Small intestine (tissue), 16 donors: ENCODE measurements at places on chromosomes 12 and 14.

DNA sequence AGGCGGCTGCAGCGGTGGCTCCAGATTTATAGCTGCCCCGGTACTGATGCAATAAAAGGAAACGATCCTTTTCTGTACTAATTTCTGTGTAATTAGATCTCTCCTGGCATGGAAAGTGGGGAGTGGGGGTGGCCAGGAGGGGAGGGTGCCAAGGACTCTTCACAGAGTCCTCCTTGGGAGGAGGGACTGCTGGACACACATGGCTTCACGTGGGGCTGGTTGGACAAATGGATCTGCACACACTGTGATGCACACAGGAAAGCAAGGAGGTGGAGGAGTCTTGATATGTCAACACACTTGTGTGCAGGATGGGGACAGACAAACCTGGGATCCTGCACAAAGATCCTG lies 23.8 kb upstream of the ATP5MC2 start:
- peaks cover 21% of the 10 kb centered on the region for H3K4me1 ChIP-seq
- no peak for DNase-seq
- no peak overlapping the region for H3K27ac ChIP-seq
- H3K36me3 ChIP-seq = no peaks in the 10 kb centered on the region

DNA sequence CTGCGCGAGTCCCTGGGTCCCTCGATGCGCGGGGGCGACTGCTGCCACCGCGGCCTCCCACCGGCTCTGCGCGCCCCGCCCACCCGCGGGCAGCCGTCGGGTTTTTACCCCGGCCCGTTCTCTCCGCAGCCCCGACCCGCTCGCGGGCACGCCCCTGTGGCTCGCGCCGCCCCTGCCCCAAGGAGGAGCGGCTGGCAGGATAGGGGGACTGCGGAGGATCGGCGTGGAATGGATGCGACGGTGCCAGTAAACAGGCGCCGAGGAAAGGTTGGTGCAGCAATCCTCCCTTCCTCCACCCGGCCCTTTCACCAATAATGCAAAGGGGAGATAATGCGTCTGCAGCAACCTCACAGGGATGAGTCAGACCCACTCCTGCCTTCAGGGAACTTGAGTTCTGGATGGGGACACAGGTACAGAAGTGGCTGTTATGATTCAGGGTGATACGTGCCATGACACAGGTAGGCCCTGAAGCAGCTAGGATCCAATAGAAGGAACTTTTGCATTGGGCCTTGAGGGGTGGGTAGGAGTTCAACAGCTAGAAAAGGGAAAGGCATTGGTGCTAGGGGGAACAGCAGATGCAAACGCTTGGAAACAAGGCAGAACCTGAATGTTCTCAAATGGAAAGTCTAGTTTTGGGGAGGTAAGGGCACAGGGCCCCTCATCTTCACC lies 554 bp upstream of the DEGS2 start:
- DNase-seq = peak; percentile 56
- H3K4me1 ChIP-seq = peaks cover 25% of the 10 kb centered on the region
- no peak overlapping the region for H3K27ac ChIP-seq
- H3K36me3 ChIP-seq = peaks cover 2% of the 10 kb centered on the region
- H3K4me3 ChIP-seq = peak overlapping the region; percentile 61

DNA sequence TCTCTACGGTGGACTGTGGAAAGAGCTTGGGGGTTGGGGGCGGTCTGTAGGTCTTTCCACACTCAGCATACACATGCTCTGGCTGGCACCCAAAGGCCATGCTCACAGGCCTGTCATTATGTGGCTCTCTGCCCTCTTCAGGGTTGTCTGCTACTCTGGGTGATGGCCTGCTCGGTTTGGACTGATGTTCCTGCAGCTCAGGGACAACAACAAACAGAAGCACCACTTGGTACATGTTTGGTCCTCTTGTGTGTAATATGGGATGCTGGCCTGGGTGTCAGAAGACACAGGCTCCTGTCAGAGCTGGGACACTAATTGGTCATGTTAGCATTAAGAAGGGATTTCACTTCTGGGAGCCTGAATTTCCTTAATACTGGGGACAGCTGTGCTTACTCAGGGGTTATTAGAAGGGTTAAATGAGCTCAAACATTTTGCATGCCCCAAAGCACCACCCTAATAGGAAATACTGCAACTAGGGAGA lies 32.7 kb upstream of the SELPLG start:
- no peak overlapping the region for H3K4me3 ChIP-seq
- no peak for DNase-seq

GRCh38 chr12:15540005-15540404 lies 217.7 kb downstream of the PTPRO start:
- H3K4me3 ChIP-seq = no peak overlapping the region
- H3K27ac ChIP-seq = no peak overlapping the region
- H3K27me3 ChIP-seq = no peaks in the 10 kb centered on the region
- no peaks in the 10 kb centered on the region for H3K4me1 ChIP-seq
- no peak for DNase-seq

GRCh38 chr14:55240526-55241178 lies 30.6 kb upstream of the FBXO34 start:
- H3K4me1 ChIP-seq = no peaks in the 10 kb centered on the region
- no peak for DNase-seq
- H3K27me3 ChIP-seq = peaks cover 2% of the 10 kb centered on the region

GRCh38 chr14:78197051-78197450 lies 26.9 kb downstream of the NRXN3 start:
- H3K27me3 ChIP-seq = no peaks in the 10 kb centered on the region
- H3K36me3 ChIP-seq = no peaks in the 10 kb centered on the region
- no peaks in the 10 kb centered on the region for H3K4me1 ChIP-seq

GRCh38 chr12:14572401-14572800 lies 4.7 kb upstream of the PLBD1 start:
- no peak overlapping the region for H3K27ac ChIP-seq
- no peak for DNase-seq
- H3K4me3 ChIP-seq = no peak overlapping the region

- H3K27me3 ChIP-seq = no peaks in the 10 kb centered on the region
- H3K4me1 ChIP-seq = no peaks in the 10 kb centered on the region
- no peak overlapping the region for H3K27ac ChIP-seq
- H3K4me3 ChIP-seq = no peak overlapping the region
These were observed 162.1 kb upstream of the AVPR1A start for GRCh38 chr12:63313139-63313538.

GRCh38 chr14:57073986-57074385 lies 194.7 kb downstream of the EXOC5 start:
- no peaks in the 10 kb centered on the region for H3K36me3 ChIP-seq
- DNase-seq = no peak
- no peak overlapping the region for H3K4me3 ChIP-seq
- no peak overlapping the region for H3K27ac ChIP-seq
- no peaks in the 10 kb centered on the region for H3K4me1 ChIP-seq

DNA sequence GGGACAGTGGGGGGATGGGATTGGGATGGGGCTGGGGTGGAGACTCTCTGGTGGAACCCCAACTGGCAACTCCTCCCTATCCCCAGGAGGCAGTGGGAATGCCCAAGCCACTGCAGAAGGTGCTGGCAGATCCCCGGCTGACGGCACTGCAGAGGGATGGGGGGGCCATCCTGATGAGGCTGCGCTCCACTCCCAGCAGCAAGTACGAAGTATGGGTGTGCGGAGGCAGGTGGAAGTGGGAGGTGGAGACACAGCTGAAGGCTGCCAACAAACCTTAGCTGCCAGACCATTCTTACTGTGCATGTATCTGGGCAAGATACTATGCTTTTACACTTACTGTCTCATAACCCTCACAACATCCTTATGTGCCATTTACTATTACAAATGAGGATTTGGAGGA lies 8.2 kb downstream of the ARHGEF40 start:
- peaks cover 9% of the 10 kb centered on the region for H3K36me3 ChIP-seq
- no peak for DNase-seq
- H3K27me3 ChIP-seq = no peaks in the 10 kb centered on the region
- H3K4me1 ChIP-seq = no peaks in the 10 kb centered on the region
- H3K4me3 ChIP-seq = no peak overlapping the region

DNA sequence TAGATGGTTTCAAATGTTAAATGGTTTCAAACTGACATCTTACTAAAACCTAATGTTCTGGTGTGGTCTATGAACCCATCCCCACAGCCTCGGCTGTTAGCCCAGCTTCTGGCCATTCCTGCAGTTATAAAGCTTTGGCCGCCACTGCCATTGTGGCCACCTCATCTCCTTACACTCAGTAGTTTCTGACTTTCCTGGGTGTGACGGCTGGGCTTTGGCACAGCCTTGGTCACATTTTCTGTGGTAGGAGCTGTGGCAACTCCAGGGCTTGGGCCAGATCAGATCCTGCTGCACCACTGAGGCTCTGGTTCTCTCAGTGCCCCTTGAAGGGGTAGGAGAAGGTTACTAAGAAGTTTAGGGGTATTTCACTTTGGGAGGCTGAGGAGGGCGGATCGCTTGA lies 84.2 kb upstream of the STXBP6 start:
- peaks cover 4% of the 10 kb centered on the region for H3K4me1 ChIP-seq
- H3K36me3 ChIP-seq = no peaks in the 10 kb centered on the region
- H3K4me3 ChIP-seq = no peak overlapping the region
- H3K27ac ChIP-seq = no peak overlapping the region
- DNase-seq = no peak
